Activated T-helper 1 cell treated with anti-CD3 and anti-CD28 coated beads, Interleukin-2, amount 50 U/mL, for 16 hours (primary cell): ENCODE measurements at places on chromosomes 7 and 10.

GRCh38 chr10:63466144-63466935 lies 563 bp upstream of the JMJD1C start:
- no peak for DNase-seq

GRCh38 chr10:109947111-109947920 lies 24.0 kb upstream of the XPNPEP1 start:
- no peak for DNase-seq

GRCh38 chr10:2851566-2851965 lies 215.8 kb upstream of the PFKP start:
- DNase-seq, result no peak

GRCh38 chr7:107933386-107934013 lies 42.5 kb downstream of the DLD start:
- DNase-seq, result no peak

GRCh38 chr7:121323515-121324302 lies 5.1 kb upstream of the WNT16 start:
- DNase-seq, result no peak

DNA sequence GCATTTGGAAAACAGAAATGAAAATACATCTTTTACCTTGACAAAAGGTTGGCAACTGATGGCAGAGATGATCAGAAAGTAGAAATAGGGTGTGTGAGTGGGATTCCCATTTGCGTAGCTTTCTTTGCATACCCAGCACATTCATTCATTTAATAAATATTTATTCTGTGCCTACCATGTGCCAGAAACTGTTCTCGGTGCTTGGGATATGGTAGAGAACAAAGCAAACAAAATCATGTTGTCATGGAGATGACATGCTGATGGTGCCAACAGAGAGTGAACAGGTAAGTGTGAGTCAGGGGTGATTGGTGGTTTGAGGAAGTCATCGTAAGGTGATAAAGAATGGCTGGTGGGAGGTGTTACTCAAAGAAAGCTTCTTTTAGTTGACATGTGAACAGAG lies 45.4 kb downstream of the CACNB2 start:
- DNase-seq, result no peak

DNA sequence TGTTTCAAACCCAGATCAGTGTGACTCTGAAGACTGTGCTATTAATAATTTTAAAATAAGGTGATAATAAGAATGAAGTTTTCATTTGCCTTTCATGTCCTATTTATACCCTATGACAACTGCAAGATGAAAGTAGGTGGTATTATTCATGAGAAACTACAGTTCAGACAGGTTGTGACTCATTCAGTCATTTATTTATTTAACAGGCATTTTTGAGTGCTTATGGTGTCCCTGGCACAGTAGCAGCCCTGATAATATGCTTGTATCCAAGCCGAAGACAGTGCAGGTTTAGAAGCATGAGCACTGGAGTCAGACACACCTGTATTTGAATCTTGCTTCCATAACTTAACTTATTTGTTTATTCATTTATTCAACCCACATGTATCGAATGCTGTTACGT lies 87.1 kb downstream of the FZD1 start:
- DNase-seq, result no peak

- no peak for DNase-seq
Measured at GRCh38 chr7:22571766-22572165, 71.8 kb upstream of the STEAP1B start.

- no peak for DNase-seq
Measured at GRCh38 chr7:130394421-130395195, 14.3 kb downstream of the CPA1 start.

- no peak for DNase-seq
Measured at GRCh38 chr10:82397854-82398253, 522.9 kb downstream of the NRG3 start.

DNA sequence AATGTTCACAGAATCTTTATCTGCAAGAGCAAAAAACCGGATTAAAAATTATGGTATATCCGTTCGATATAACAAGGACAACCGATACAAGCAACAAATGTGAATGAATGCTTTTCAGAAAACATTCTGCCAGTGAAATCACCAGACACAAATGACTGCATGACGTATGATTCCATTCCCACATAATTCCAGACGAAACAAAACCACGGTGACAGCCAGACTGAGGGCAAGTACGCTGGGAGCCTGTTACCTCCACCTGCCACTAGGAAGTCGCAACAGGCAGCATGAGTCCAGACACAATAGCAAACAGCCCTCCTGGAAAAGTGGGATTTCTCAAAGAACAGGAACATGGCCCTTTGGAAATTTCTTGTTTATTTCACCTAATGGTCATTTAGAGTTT lies 41.7 kb downstream of the MAD1L1 start:
- DNase-seq, result no peak

- no peak for DNase-seq
Measured at GRCh38 chr7:46848944-46849343, 733.0 kb downstream of the TNS3 start.

DNA sequence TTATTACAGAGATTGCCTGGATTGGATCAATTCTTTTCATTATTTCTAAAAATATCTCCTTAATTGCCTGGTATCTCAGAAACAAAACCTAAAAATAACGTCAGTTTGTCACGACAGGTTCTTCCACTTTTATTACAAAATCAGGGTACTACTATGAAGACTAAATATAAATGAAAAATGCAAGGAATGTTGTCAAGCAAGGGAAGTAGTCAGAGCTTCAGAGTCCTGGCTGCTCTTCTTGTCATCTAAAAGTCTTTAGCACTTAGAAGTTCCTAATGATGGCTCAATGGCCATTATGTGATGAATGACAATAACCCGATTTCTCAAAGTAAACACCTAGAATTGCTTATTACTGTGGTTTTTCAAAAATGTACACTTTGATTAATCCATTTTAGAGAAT lies 192.2 kb downstream of the SEMA3A start:
- DNase-seq, result no peak

DNA sequence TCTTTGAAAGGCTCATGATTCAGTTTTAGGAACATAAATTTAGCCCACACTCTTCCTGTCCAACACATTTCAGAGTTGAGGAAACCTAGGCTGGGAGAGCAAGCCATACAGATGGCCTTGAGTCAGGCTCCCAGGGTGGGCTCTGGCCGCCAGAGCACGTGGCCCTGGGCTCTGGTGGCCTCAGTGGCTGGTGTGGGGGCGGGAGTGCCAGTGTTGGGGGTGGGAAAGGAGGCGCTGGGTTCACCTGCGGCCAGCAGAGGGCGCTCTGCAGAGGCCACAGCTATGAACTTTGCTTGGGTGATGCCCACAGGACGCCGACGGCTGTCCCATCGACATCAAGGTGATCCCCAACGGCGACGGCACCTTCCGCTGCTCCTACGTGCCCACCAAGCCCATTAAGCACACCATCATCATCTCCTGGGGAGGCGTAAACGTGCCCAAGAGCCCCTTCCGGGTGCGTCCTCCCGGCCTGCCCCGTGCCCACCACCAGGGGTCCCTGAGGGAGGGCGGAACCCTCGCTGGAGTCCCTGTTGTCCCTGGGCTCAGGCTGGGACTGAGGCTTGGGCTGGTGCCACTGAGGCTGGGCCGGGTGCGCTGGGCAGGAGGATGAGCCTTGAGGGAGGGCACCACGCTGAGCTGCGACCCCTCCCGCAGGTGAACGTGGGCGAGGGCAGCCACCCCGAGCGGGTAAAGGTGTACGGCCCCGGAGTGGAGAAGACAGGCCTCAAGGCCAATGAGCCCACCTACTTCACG lies 11.9 kb downstream of the FLNC start:
- no peak for DNase-seq

DNA sequence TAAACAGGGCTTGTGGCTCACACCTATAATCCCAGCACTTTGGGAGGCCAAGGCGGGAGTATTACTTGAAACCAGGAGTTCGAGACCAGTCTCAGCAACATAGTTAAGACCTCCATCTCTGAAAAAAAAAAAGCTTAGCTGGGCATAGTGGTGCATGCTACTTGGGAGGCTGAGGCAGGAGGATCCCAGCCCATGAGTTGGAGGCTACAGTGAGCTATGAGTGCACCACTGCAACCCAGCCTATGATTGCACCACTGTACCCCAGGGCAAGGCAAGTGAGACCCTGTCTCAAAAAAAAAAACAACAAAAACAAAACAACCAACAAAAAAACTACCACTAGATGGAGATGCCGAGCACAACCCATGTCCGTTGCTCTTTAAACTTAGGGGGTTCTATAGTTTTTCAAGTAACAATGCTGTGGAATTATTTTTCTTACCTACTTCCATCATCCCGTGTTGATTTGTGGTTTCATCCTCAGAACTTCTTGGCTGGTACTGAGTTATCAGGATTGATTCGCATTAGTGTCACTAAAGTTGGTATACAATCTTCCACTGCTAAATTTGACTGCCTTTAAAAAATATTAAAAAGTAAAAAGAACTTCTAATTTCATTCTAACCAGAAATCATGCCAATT lies 12.2 kb upstream of the REPIN1 start:
- no peak for DNase-seq

GRCh38 chr7:91431601-91432000 lies 167.4 kb downstream of the FZD1 start:
- DNase-seq, result no peak

DNA sequence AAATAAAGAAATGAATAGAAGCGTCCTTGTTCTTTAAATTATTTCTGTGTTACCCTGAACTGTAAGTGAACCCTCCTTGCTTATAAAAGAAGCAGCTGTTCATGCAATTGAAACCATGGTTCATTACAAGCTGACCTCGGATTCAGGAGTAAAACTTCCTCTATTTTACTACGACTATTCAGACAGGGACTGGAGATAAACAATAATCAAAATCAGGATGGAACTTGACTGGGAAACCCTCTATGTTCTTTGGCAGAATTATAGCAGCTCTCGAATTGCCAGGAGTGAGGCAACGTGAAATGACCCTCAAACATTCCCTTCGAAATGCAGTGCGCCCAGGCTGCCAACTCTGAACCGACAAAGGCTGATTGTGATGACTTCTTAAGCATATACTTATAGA lies 172.1 kb downstream of the CYP26A1 start:
- DNase-seq, result no peak
